ENCODE measurements at places on chromosomes 4 and X. TPM values are rescaled to one million over a fixed set of nuclear protein-coding genes. Genes with fewer than 3 reads are reported as not detected.

Gene LDB2
- total RNA-seq, result not detected

Gene CTAG1B
- total RNA-seq, result not detected

Gene TCEAL4
- 2.5 TPM for total RNA-seq

Gene SGMS2
- total RNA-seq, result 0.37 TPM

Gene ARR3
- total RNA-seq, result not detected

Gene TMPRSS11D
- not detected for total RNA-seq

Gene DSPP
- total RNA-seq, result not detected

Gene ATXN3L
- not detected for total RNA-seq

Gene ARHGEF38
- not detected for total RNA-seq

Gene TRO
- 1.5 TPM for total RNA-seq

Gene MAGEE2
- total RNA-seq, result not detected

Gene PASD1
- not detected for total RNA-seq

Gene SH3BP2
- 116 TPM for total RNA-seq

Gene CYTL1
- total RNA-seq, result not detected

Gene CHRNA9
- total RNA-seq, result not detected

Gene OTUD5
- 68.4 TPM for total RNA-seq

Gene IL15
- total RNA-seq, result 4.0 TPM
